ENCODE measurements at places on chromosomes 12 and 14.

GRCh38 chr12:6853626-6854025, 1.7 kb downstream of the USP5 start:
- no peak for DNase-seq

DNA sequence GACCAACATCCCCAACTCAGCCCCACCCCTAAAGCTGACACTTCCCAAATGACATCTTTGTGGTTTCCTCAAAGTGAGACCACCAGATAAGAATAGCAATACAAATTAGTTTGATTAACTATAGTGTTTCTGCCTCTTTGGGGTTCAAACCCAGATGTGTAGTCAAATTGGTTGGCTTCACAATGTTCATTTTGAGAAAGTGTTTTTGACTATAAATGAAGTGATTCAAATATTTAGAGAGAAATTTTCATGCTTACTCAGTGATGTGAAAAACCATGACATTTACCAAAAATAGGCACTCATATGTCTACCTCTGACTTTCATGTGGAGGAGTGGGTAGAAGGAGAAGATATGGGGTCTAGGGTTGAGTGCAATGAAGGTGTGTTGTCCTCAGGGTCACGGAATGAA, 218.4 kb downstream of the BCAT1 start:
- no peak for DNase-seq

DNA sequence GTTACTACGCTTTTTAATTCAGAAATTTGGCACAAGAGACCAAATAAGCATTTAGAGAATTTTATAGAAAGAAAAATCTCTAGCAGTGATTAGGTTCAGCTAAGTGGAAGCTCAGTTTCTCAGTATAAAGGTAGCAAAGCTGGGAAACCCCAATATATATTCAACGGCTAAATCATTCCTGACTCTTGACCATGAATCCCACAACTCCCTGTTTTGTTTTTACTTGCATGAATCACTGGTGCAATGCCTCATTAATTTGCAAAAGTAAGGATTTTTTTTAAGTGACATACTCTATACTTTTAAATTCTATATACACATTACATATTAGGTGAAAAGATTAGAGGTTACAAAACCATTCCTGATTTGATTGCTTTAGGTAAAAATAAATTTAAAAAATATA, 74.3 kb upstream of the PLEKHG7 start:
- no peak for DNase-seq

DNA sequence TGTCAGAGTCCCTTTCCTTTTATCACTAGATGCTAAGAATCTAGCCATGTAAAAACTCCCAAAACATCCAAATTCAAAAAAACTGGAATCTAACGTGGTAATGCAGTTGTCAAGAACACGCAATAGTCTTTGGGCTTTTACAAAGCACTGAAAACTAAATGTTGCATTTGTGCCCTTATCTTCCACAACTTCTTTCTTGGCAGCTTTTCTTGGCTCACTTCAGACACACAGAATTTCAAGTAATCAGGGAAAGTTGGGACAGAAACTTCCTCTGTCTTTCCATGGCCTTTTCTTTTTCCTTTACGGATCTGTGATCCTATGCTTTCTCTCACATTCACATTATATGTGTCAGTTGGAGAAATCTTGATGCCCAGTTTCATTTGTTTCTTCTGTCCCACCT, 136.0 kb downstream of the CRADD start:
- no peak for DNase-seq

DNA sequence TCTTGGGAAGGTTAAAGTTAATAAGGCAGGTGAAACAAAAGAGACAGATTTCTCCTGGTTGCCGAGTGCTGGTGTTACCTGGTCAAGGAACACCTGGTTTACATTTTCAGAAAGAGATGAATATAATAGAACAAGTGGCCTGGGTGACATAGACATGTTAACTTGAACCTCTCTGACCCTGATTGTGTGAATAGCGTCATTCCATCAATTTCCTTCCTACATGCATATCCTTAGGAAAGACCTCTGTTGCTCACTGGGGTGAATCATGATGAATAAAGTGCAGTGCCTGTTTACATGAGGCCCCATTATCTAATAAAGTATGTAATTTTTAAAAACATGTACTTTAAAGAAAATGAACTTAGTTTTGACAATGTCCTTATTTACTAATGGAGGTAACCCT, 1822.9 kb upstream of the FLRT2 start:
- no peak for DNase-seq

DNA sequence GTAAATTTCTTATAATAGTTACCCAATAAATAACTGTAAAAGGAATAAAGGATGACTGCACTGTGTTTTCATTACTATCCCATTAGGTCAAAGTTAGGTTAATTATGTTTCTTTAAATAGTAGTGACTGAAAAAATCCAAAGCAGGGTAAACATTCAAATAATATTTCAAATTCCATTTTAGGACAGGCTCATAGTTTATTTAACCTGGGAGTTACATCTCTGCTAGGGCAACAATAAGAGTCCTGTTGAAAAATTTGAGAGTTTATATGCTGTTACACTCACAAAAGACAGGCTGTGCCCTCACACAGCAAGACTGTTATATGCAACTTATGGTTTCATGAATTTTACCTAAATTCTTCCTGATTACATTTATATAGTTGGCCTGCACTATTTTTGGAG, 8.0 kb downstream of the ERP27 start:
- DNase-seq, result no peak

DNA sequence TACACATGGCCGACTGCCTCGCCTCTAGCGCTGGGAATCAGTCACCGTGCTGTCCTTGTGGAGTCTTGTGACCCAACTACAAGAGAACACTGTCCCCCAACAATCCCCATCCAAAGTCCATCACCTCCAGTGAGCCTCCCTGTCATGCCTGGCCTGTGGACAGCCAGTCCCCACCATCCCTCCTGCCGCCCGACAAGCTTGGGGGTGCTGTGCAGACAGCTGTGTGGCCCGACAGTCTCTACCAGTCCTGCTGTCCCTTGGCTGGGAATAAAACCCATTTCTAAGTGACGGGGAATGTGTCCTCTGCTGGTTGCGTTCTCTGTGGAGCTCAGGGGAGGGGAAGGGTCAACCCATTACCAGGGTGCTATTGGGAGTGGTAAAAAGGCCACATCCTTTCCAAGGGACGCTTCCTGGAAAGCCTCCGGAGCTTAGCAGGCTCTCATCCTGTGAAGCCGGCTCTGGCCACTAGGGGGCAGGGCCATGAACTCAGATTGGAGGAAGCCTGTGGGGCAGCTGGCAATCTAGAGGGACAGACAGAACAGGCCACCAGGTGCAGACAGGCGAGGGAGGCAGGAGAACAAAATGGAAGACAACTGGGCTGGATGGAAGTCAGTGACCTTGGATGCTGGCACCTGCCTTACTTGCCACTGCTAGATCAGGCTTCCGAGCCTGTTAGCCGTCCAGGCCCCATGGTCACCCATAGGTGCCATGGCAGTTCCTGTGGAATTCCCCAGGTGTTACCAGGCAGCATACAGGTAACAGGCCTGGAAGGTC, 12.0 kb upstream of the BLTP3B start:
- peak; percentile 76 for DNase-seq

- DNase-seq, result no peak
Observed at GRCh38 chr12:5455045-5455444, 23.1 kb downstream of the NTF3 start.

DNA sequence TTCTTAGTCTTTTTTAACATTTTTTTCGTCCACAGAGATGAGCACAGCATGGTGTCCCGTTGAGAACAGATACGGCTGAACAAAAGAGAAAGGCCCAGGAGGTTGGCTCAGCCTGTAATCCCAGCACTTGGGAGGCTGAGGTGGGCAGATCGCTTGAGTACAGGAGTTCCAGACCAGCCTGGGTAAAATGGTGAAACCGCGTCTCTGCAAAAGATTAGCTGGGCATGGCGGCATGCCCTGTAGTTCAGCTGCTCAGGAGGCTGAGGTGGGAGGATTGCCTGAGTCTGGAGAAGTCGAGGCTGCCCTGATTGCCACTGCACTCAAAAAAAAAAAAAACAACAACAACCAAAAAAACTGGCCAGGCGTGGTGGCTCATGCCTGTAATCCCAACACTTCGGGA, 5.9 kb upstream of the EP400 start:
- DNase-seq, result no peak

DNA sequence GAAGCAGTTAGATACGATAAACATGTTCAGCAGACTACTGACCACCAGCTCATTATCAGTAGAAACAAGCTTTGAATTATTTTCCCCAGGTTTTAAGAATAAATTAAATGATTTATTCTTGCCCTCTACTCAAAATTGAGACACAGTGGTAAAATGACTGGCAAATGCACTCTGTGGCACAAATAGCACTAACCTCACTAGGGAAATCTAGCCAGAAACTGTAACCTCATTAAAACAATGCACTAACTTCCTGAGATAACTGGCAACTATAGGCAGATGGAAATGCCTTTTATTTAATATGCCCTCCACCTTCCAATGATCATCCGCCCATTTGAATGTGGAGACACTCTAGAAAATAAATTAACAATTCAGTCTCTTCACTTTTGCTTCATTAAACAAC, 33.2 kb downstream of the CPNE8 start:
- no peak for DNase-seq

DNA sequence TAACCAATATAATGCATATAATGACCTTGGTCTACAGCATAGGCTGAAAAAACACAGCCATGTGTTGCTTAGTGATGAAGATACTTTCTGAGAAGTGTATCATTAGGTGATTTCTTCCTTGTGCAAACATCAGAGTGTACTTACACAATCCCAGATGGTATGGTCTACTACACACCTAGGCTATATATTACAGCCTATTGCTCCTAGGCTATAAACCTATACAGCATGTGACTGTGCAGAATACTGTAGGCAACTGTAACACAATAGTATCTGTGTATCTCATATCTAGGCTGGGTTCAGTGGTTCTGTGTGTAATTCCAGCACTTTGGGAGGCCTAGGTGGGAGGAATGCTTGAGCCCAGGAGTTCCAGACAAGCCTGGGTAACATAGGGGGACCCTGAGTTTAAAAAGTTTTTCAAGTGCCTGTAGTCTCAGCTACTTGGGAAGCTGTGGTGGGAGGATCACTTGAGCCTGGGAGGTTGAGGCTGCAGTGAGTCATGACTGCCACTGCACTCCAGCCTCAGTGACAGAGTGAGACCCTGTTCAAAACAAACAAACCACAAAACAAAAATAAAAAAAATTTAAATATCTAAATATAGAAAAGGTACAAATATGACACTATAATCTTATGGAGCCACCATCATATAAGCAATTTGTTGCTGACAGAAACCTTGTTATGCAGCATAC, 66.6 kb downstream of the GRIP1 start:
- DNase-seq, result no peak

- DNase-seq, result no peak
Observed at GRCh38 chr14:103735439-103735814, 19.8 kb downstream of the ZFYVE21 start.

DNA sequence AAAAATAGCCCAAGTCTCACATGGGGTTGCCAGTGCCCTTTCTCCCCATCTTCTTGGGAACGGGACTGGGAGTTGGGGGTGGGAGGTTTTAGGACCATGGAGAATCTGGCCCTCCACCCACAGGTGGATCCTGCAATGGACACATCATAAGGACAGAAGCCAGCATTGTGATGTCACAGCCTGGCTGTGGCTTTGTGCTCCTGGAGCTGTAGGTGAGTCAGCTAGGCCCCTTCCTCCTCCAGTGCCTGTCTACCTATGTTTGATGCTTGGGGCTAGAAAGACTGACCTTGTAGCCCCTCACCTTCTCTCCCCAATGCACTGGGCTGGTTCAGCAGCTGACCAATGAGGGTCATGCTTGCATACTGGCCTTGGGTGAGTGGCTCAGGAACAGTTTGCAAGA, at the start of gene CCDC197:
Gene CCDC197 (plus strand): TSS at position 220 of the 400 bp plus-strand sequence. CDS start 831 bp downstream, outside the sequence.
- no peak for DNase-seq

DNA sequence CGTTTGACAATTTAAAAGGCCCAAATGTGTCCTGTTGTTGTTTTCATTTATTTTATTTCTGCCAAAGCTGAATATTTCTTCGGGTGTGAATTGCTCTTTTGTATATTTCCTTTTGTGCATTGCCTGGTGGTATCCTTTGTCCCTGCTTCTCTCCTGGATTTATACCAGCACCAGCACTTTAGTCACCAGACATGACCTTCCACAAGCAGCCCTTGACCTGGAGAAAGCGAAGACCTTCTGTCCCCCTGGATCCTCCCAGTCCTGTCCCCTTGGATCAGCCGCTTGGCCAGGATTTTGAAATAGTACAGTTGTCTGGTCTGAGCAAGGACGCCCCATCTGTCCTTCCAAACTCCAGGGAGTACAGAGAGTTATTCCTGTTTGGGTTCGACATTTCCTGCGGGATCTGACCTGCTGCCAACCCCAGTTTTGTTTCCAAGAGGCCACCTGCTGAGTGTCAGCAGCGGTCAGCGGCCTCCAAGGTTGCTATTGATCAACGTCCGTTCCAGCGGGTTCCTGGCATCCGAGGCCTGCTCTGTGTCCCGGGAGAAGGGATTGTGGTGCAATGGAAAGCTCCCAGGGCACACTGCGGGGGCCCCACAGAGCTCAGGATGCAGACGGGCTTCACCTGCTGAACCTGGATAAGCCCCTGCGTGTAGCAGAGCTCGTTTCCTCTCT, 45.1 kb upstream of the CHGA start:
- DNase-seq, result no peak

- DNase-seq, result no peak
Observed at GRCh38 chr12:22275843-22276242, 58.7 kb downstream of the ST8SIA1 start.

DNA sequence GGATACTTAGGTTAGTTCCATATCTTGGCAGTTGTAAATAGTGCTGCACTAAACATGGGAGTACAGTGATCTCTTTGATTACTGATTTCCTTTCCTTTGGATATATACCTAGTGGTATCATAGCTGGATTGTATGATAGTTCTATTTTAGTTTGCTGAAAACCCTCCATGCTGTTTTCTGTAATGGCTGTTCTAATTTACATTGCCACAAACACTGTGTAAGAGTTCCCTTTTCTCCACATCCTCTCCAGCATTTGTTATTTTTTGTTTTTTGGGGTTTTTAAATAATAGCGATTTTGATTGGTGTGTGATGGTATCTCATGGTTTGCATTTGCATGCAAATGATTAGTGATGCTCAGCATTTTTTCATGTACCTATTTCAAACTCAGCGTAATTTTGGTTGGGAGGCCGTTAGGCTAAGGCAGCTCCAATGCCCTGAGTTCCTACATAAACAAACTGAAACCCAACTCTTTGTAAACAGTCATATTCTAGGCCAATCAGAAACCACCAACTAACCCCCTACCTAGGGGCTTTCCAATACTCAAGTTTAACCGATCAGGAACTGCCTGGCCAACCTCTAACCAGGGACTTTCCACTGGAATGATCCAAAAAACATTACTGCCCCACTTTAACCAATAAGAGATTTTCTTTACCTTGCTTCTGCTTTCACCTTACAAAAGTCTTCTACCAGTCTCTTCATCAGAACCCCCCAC, 171.6 kb downstream of the FBXL14 start:
- peak; percentile 25 for DNase-seq

DNA sequence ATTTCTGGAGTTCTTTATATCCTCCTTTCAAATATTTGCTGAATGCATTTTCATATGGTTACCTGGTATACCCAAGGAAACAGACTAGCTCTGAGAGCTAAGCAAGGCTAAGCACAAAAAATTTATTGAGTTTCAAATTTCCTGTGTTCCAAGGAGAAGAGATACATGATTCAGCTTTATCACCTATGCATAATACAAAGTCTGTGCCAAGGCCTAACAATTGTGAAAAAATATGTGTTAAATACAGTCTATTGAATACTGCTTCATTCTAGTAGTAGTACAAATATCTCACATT, 103.7 kb upstream of the LGR5 start:
- DNase-seq, result no peak

All from GM13976 (cell line).